CD4-positive, alpha-beta T cell treated with Interferon alpha-2 for 1 hour (primary cell): ENCODE measurements at places on chromosomes 6 and 20.

GRCh38 chr6:157853018-157853805 is 30.2 kb downstream of the SNX9 start:
- DNase-seq, result no peak

- DNase-seq, result no peak
Measured at GRCh38 chr6:127376685-127377084, 33.3 kb upstream of the ECHDC1 start.

DNA sequence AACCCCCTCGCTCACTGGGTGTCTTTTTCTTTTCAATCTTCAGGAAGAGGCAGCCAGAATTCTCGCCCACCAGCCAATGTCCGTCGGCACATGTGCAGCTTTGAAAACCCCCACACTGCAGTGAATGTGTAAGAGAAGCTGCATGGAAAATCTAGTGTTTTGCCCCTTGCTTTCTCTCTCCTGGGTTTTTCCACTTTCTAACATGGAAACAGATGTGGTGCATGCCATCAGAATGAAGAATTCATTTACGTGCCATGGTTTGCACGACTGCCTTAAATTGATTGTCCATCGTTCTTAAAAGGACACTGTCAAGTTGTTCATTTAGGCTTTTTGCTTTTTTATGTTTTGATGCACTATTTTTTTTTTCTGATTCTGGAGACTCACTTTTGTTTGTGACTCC is 117.1 kb upstream of the RAB32 start:
- DNase-seq, result no peak

- no peak for DNase-seq
Measured at GRCh38 chr6:83309344-83309743, 116.2 kb downstream of the RWDD2A start.

DNA sequence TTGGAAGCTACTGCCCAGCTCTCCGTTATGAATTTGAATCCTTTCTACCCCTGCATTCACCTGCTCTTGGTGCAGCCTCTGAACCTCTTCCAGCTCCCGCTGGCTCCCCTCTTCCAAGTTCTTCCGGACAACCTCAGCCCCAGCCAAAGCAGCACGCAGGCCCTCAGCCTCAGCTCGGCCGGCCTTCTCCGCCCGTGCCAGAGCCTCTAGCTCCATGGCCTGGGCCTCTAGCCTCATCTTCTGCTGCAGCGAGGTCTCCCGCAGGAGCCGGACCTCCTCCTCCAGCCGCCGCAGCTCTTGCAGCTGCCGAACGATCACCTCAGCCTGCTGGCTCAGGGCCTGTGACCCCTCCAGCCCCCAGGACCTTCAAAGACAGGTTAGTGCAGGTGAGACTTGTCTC is 3.2 kb downstream of the CCHCR1 start:
- DNase-seq, result no peak
